Ammon's horn (tissue), 1 donor: ENCODE measurements at places on chromosomes 7 and 10.

- DNase-seq: no peak
These were observed 197.7 kb downstream of the SEMA3A start for GRCh38 chr7:83996879-83997278.

DNA sequence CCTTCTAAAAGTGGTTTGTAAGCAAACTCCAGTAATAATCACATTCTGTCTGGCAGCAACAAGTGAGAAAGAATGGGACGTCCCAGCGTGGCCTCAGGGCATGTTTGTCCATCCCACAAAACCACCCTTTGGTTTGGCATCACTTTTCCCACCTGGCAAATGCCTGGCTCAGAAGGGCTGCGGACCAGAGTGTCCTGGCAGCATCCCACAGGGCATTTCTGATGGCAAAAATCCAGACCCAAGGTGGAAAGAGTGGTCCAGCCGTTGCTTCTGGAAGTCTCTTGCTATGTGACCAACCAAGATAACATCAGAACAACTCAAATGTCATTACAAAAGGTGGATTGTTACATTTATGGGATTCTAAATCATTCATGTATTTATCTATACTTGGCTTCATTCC, 174.4 kb downstream of the CREB5 start:
- DNase-seq: no peak

- DNase-seq: peak; percentile 78
These were observed 2.1 kb downstream of the FRAT1 start for GRCh38 chr10:97321032-97321803.

DNA sequence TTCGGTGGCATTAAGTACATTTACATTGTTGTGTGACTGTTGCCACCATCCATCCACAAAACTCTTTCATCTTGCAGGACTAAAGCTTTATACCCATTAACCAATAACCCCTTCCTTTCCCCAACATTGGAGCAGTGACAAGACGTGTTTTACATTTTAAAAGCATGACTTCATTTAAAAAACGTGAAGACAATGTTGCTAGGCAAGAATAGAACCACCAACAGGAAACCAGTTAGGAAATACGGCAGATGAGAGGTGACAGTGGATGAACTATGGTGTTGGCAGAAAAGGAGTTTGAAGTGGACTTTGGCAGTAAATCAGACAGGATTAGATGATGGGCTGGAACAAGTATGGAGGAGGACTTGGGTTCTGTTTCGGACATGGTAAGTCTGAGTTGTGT, 17.0 kb downstream of the TMEM236 start:
- no peak for DNase-seq

- peak; percentile 12 for DNase-seq
These were observed 104.5 kb downstream of the CYP26A1 start for GRCh38 chr10:93178226-93178625.

DNA sequence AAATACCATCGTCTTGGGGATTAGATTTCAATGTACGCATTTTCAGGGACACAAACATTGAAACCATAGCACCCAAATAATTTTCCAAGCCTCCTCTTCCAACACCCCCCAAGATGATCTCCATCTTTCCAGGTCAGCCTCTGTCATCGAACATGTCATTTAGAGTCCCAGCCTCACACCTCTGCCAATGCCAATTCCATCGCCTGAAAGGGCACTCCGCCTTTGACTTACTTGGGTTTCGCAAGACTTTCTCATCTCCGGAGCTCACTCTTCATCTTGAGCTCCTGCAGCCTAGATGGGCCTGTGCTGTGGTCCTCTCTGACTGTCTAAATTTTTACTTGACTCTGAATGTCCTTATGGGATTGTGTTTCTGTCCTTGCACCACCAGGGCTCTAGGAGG, 10.4 kb upstream of the FAM241B start:
- DNase-seq: no peak

- no peak for DNase-seq
These were observed 130.4 kb downstream of the PRKG1 start for GRCh38 chr10:51204701-51205100.

- DNase-seq: no peak
These were observed 68.6 kb downstream of the ZMIZ1 start for GRCh38 chr10:79137300-79137756.

- no peak for DNase-seq
These were observed 1.7 kb upstream of the BLOC1S2 start for GRCh38 chr10:100288196-100288595.

- no peak for DNase-seq
These were observed 123.4 kb downstream of the TNS3 start for GRCh38 chr7:47458486-47458885.

DNA sequence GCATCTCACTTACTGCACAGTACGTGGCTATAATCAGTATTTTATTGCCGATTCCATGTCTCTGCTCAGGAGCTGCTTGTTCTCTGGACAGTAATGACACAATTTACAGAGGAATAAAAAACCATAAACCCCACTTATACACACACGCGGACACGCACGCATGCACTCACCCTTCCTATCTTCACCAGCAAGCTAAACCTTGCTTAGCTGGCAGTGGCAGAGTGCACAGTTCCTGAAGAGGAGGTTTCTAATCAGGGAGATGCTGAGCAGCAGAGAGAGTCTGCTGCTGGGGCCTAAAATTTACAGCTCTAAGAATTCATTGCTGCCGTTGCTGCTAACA, 66.3 kb downstream of the SND1 start:
- DNase-seq: peak; percentile 33

- no peak for DNase-seq
These were observed 3.7 kb downstream of the GALNT17 start for GRCh38 chr7:71135663-71136062.

DNA sequence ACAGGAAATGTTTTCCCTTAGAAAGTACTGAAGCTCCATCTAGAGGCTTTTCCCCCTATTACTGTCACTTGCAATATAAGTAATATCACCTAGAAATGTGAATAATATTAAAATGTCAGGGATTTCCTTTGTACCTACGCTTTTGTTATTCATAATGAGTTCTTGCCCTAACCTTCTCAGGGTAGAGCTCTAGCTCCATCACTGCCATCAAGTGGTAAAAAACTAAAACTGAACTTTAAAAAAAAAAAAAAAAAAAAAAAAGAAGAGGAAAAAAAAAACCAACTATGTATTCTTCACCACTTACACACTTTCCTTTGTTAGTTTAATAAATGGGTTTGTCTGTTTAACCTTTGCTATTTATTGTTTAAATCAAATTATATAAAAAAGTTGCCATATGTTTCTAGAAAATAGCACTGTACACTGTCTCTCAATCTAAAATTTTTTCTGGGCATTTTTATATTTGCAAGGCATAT, 49.9 kb downstream of the DNAJC1 start:
- peak; percentile 25 for DNase-seq

DNA sequence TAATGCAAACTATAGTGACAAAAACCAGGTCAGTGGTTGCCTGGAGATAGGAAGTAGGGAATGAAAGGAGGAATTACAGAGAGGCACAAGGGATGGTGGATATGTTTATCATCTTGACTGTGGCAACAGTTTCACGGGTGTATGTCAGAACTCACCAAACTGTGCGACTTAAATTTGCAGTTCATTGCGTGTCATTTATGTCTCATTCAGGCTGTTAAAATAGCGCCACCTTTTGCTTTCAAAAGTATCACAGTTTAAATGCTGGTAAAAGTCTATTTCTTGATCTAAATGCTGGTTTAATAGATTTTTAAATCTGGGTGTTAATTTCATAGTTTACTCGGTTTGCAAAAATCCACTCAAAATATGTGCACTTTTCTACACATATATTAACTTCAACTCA, 51.0 kb downstream of the PTTG1IP2 start:
- DNase-seq: no peak

DNA sequence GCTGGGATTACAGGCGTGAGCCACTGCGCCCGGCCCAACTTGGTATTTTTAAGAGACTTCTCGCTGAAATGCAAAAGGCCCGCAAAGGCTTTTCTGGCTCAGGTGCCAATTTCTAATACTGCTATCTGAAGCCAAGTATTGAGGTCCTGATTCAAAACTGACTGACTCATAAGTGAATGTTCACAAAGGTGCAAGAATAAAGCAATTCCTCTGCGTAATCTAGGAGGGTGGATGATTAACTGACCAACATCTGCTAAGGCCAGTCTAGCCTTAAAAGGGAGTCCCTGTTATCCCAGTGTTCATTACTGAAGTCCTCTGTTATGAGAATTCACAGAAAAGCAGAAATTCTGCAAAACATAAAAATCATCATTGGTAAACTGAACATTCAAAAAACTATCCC, 111.4 kb downstream of the SRPK2 start:
- DNase-seq: no peak

DNA sequence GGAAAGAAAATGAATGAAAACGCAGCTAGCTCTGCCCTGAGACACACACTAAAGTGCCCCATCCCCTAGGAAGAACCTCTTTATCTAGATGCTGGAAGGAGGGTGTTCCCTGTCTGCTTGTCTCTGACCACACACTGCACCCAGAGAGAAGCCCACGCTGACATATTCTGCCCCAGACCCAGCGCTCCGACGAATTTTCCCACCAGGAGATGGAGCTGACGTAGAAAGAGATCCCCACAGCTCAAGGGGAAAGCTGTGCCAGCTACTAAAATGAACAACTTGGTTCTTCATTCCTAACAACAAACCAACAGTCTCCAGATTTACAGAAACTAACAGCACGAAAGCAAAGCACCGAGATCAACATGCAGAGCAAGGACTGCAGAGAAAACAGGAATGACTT, 73.3 kb downstream of the KIAA1549 start:
- peak; percentile 44 for DNase-seq

DNA sequence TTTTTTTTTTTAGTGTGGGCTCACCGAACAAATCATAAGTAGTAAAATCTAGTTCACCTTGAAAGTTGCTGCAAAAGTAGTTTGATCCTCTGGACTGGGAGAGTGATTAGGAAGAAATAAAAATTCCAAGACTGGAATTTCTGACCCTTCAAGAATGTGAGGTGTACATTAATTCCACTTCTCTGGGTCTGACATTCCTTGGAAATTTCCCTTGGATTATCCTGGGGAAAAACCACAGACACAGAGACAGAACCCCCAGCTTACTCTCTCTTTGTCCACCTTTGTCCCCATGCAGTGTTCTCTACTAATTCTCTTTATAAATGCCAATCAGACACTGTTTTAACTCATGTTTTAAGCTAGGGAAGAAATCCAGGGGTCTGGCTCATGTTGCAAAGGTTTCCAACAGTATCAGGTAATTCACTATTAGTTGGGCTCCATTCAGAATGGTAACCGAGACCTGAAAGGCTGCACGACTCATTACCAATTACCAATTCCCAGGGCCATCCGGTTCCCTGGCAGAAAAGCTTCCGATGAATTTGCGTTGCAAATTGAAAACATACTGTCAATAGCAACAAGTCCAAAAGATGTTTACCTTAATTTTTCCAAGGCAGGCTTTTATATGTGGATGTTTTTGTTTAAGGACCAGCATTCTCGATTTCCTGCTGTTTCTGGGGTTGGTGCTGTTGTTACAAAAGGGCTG, 86.3 kb downstream of the BAMBI start:
- no peak for DNase-seq
